ENCODE measurements at places on chromosomes 1 and 21. TPM values are rescaled to one million over a fixed set of nuclear protein-coding genes. Genes with fewer than 3 reads are reported as not detected.

DNA sequence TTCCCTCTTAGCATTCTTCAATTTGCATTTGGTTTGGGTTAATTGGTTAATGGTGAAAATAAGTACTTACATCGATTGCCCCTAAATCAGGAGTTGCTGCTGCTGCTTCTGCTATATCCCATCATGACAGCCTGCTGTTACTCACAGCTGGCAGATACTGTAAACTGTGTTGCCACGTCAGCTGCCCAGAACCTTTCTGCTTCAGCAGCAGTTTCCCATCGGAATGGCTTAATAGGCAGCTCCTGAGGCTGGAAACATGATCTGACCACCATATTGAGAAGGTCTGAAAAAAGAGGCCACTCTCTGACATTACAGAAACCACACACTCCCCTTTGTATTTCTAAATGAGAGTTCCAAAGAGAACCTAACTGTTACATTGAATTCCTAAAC, 14.3 kb upstream of the SEC16B start:
- DNase-seq = peak; percentile 85

Gene L1TD1
- total RNA-seq = not detected

Gene GON4L
- 16.2 TPM for total RNA-seq

GRCh38 chr1:195872376-195872775, 735.9 kb downstream of the KCNT2 start:
- DNase-seq = no peak

DNA sequence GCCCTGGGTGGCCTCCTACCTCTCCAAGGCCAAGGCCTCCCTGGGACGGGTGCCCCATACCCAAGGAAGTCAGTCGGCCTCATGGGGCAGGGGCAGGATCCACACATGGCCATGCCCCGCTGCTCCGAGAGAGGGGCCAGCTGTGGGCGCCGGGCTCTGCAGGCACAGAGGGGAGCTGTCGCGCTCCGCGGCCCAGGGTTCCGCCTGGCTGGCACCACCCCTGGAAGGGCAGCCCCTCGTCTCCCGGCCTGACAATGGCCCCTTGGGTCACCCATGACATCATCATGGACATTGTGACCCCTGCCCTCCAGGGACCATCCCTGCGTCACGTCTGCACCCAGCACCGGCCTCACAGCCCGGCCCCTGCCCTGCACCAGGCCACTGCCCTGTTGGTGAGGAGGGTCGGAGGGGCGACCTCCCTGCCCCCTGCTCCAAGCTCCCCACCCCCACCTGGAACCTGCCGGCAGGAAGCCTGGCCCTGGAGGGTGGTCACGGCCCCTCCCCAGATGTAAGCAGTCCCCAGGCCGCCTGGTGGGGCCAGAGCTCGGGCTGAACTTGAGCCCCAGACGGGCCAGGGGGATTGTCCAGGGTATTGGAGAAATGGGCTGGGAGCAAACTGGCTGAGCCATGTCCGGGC, 5.8 kb downstream of the TTLL10 start:
- no peak for DNase-seq

Data from HT1080 (cell line).